ENCODE measurements at places on chromosomes 6 and 20.

DNA sequence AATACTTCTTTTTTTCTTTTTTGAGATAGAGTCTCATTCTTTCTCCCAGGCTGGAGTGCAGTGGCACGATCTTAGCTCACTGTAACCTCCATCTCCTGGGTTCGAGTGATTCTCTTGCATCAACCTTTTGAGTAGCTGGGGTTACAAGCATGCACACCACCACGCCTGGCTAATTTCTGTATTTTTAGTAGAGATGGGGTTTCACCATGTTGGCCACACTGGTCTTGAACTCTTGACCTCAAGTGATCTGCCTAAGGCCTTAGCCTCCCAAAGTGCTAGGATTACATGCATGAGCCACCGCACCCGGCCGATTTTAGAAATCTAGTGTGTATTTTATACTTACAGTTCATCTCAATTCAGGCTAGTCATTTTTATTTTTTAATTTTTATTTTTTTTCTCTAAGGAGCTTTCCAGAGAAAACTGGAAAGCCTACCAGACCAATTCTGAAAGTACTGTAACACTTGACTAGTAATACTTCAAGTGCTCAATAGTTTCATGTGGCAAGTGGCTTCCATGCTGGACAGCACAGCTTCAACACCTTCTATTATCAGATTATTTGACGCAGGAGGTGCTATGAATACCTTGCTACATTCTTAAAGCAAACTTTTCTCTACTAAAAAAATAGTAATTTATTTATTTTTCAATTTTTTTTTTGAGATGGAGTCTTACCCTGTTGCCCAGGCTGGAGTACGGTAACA lies 25.0 kb downstream of the POLR1C start:
- DNase-seq: no peak

DNA sequence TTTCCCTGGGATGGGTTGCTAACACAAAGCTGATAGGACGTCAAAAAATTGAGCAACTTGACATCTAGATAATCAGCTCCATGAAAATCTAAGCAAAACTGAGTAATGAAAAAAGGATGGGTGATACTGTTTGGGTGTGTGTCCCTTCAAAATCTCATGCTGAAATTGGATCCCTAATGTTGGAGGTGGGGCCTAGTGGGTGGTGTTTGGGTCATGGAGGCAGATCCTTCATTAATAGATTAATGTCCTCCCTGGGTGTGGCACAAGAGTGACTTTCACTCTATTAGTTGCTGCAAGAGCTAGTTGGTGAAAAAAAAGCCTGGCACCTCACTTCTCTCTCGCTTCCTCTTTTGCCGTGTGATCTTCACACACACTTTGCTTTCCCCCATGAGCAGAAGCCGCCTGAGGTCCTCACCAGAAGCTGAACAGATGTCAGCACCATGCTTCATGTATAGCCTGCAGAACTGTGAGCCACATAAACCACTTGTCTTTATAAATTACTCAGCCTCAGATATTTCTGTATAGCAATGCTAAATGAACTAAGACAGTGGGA lies 160.9 kb downstream of the FRK start:
- no peak for DNase-seq

- no peak for DNase-seq
Observed at GRCh38 chr6:158575550-158575949, 15.7 kb downstream of the TMEM181 start.

DNA sequence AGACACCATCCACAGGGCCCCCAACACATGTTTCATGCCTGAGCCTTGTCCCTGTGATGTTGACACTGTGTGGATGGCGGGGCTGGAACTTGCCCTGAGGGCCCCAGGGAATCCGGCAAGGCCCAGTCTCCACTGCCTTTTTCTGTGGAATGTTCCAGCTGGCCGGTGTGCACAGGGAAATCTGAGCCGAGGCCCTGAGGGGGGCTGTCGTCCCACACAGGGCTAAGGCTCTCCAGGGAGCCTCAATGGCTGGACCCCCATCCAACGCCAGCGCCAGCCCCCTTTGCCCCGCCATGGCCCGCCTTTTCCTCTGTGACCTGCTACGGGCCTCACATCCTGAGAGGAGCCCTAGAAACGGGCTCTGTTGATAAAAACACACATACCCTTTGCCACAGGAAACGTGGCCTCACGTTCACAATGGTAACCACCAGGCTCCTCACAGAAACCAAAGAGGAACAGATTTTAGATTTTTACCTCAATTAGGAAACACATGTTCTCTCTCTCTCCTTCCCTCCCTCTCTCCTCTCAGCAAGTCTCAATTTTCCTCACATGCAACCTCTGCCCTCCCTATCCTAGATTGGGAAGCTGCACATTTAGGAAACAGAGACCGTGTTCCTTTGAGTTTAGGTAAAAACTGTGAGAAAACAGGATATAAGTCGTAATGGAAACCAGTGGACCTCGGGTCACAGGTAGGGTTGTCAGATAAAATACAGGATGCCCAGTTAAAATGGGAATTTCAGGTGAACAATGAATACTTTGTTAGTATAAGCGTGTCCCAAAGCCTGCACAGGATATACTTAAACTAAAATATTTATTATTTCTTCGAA lies 13.7 kb upstream of the ZNF831 start:
- no peak for DNase-seq

DNA sequence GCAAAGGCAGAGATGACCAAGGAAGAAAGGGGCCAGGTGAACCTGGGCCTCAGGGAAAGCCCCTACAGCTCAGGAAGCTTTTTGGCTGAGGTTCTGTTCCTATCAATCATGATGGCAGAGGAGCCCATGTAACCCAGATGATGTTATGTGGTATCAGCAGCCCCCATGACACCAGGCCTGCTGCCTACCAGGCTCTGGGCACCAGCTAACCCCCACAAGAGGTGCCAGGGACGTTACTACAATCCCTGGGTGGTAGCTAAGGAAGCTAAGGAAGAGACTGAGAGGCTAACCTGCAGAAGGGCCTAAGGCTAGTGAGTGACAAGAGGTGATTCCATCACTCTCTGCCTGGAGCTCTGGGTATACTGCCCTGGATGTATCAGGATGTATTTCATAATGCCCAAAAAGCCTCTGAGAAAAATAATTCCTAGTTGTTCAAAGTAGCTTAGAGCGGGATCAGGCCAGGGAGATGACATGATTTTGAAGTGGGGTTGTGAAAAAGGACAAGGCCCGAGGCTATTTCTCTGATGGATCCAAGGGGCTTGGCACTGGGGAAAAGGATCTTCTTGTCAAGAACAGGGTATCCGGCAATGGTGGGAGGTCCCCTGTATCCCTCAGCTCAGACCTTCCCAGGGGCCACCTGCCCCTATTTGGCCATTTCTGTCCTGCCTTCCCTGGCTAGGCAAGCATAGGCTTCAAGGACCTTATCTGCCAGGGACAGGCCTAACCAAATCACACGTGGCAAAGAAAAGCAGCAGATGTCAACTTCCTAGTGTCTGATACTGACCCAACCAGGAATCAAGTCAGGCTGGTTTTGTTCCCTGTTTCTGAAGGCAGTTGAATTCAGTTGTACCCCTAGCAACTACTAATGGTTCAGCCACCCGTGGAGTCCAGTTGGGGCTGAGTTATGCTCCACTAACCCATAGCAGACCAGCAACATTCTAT lies 41.3 kb downstream of the PANK2 start:
- DNase-seq: no peak

DNA sequence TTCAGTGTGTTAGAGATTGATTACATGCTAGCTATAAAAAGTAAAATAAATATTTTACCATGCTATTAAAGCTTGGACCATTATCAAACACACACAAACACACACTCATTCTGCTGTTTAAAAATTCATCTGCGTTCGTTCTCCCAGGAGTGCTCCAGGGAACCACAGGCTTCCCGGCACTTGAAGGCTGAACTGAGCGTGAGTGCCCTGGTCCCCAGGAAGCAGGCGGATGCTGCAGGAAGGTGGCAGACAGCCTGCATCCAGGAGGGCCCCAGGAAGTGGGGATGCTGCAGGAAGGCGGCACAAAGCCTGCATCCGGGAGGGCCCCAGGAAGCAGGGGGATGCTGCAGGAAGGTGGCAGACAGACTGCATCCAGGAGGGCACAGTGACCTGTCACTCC lies 147.2 kb upstream of the SNX9 start:
- DNase-seq: no peak

DNA sequence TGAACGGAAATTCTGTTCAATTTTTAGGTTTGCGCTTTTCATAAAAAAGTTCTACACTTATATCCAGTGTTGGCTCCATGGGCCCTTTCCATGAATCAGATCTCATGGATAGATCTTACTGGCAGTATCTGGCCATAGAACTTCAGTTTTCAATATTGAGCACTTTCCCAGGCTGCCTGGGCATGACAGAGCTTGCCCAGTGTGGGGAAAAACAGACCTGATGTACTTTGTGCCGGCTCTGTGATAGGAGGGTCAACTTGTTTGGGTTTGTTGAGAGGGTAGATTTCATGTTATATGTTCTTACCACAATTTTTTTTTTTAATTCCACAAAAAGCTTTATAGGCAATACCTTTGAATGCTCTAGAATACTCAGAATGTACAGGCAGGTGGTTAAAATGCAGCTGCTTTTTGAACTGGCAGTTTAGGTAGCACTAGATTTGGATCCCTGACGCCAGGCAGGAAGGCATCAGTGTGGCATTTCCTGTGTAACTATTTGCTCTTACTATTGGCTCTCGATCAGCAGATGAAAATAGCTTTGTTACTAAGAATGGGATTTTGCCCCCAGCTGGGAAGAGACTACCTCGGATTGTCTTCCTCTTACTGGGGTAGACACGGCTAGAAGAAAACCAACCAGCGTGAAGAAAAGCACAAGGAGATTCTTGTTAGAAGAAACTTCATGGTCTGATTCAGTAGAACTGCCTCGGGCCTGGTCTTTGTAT lies 404.9 kb upstream of the SOX4 start:
- no peak for DNase-seq

DNA sequence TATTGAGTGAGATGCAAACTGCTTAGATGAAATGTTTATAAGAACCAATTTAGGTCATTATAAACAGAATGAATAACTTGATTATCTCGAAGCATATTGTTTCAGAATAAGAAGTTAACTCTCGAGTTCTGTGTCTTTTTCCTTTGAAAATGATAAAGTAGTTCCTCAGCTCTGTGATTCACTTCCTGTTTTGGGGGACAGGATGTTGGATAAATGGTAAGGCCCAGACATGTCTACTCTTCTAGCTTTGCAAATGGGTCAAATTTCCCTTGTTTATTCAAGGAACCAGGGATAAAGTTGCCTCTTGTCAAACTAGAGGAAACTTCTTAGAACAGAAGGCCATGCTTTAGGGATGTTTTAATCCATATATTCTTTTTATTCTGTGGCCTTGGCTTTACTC lies 246.9 kb downstream of the SOX4 start:
- no peak for DNase-seq

DNA sequence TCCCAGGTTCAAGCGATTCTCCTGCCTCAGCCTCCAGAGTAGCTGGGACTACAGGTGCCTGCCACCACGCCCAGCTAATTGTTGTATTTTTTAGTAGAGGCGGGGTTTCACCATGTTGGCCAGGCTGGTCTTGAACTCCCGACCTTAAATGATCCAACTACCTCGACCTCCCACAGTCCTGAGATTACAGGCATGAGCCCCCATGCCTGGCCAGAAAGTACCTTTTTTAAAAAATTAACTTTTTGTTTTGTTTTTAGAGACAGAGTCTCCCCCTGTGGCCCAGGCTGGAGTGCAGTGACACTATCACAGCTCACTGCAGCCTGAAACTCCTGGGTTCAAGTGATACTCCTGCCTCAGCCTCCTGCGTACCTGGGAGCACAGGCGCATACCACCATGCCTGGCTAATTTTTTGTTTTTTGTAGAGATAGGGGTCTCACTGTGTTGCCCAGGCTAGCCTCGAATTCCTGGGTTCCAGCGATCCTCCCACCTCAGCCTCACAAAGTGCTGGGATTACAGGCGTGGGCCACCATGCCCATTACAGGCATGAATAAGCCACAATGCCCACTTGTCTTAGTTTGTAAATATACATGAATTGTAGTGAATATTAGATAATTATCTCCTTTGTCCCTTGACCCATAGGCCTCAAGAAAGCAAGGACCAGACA lies 17.4 kb upstream of the EEF1A1 start:
- no peak for DNase-seq

DNA sequence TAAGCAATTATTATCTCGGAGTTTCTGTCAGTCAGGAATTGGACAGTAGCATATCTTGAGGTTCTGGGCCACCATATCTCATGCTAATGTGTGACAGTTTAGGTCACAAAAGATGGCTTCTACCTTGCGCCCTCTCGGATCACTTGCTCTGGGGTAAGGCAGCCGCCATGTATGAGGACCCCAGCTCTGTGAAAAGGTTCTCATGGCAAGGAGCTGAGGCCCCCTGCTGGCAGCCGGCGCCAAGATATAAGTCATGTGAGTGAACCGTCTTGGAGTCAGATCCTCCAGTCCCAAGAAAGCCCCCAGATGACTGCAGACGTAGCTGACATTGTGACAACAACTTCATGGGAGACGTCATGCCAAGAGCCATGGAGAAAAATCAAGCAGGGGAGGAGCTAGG lies 670.8 kb downstream of the KIF16B start:
- no peak for DNase-seq

- DNase-seq: peak; percentile 43
Observed at GRCh38 chr6:26017632-26017966, 55.0 kb downstream of the TRIM38 start.

- DNase-seq: no peak
Observed at GRCh38 chr6:37882292-37882691, 62.8 kb downstream of the ZFAND3 start.

DNA sequence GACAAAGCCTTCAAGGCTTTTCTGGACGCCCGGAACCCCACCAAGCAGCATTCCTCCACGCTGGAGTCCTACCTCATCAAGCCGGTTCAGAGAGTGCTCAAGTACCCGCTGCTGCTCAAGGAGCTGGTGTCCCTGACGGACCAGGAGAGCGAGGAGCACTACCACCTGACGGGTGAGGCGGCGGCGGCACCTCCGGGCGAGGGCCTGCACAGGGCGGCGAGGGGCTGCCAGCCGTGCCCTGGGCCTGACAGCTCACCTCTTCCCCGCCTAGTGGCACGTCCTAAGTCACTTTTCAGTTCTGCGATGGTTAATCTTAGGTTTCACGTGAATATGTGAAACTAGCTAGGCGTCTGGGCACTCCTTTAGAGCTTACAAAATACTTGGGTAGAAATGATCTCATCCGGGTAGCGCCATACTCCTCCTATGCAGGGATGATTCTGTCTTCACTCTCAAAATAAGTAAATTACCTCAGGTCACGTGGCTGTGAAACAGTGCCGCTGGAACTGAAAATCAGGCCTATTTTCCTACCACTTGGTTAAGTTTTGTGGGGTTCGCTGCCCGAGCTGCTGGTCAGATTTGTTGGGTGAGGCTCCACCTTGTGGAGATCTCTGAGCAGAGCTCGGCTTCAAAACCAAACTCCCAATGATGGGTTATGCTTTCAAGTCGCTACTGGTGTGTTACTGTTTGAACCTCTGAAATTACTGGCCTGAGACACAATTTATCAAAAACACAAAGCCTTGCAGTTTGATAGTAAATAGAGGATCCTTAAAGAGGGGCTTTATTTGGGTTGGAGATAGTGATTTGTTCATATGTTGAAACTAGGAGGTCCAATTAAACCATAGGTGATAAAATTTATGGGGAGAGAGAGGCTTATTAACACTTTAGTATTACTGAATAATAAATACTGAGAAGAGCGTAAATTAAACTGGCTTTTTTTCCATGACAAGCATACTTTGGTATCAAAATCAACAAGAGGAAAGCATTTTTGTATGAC lies 15.5 kb upstream of the CLDN20 start:
- peak; percentile 19 for DNase-seq

All from C1 segment of cervical spinal cord (tissue), 14 donors.